ENCODE measurements at places on chromosomes 13 and 19.
A peak's percentile ranks its signal among the peaks of the same experiment; 100 is the strongest.

DNA sequence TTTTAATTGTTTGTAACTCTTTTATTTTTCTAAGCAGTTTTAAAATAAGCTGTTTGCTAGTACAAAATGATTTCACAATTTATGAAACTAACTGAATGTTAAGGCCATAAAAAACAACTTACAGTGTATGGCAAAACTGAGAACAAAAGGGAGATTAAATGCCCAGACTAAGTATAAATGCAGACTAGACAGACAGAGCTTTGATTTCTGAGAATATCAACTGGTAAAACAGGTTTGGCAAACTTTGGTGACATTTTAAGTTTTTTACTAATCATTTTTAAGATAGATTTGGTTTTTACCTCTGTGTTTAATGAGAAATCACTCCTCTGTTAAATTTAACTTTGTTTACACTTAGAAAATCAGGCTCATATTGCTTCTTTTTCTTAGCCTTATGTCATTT is 127.5 kb upstream of the KLF5 start:
- no peak for DNase-seq

GRCh38 chr13:89891416-89891815 is 1456.1 kb upstream of the MIR17HG start:
- no peak for DNase-seq

DNA sequence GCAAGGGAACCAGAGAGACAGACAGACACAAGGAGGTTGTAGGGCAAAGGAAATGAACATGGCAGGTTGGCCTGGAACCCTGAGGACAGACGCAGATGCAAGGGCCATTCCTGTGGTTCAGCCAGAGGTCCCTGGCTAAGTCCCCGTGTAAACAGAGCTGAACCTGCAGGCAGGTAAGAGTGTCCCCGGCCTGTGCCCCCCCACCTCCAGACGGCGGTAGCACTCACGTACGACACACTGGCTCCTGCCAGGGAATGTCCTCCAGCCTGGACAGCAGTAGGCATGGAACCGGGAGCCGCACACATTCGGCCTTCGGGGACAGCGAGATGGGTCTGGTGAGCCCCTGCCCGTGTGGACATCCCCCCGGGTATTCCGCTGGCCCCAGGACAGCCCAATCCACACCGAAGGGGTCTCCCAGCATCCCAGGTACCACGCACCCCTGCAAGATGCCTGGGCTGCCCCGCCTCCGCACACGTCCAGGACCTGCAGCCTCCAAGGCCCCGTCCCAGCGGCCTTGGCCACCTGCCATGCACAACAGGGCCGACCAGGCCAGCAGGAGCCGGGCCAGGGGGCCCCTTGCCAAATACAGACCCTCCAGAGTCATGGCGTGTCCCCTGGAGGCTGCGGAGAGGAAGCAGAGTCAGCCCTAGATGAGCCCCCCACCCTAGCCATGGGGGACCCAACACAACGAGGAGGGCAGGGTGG is 2.4 kb downstream of the FBN3 start:
- no peak for DNase-seq

DNA sequence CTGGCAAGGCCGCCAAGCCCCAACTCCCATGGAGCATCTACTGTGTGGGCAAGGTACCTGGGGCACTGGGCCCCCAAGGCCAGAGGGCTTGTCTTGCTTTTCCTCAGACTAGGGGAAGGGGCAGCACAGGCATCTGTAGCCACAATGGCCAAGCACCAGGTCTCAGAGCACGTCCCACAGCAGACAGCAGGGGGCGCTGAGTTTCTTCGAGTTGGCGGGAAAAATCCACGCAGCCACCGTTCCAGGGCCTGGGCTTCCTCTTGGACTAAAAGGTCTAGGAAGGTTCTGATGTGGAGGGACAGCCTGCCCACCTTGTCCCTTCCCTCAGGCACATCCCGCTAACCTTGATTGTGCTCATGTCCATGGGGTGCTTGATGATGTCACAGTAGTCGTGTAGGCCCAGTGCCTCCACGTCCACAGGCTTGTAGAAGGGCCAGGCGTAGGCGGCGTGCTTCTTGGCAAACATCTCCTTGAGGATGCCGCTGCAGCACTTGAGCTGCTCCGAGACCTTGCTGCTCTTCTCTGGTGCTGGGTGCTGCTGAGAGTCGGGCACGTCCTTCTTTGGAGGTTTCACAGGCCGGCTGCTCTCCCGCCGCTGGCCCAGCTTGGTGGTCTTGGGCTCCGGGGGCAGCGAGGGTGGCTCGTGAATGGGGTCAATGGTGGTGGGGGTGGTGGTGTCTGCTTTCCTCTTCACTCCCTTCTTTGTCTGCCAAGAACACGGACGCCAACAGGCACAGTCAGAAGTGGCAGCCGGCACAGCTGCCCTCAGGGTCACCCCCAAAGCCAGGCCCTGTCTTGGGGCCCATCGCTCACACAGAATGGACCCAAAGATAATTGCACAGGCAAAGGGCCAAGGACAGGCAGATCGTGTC is 32.0 kb upstream of the EPHX3 start:
- DNase-seq, result no peak

DNA sequence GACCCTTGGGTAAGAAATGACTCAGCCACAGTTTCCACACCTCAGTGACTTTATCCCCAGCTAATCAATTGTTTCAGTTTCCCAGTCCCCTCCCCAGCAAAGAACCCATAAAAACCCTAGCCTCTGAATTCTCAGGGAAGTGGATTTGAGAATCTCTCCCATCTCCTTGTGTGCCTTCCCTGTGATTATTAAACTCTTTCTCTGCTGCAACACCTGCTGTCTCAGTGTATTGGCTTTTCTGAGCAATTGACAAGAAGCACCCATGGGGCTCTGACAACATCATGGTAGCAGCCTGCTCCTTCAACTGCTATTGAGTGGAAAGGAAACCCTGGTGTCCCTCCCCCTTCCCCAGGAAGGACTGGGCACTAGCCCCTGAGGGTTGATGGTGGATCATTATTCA is 73.7 kb downstream of the UQCRFS1 start:
- DNase-seq, result no peak

DNA sequence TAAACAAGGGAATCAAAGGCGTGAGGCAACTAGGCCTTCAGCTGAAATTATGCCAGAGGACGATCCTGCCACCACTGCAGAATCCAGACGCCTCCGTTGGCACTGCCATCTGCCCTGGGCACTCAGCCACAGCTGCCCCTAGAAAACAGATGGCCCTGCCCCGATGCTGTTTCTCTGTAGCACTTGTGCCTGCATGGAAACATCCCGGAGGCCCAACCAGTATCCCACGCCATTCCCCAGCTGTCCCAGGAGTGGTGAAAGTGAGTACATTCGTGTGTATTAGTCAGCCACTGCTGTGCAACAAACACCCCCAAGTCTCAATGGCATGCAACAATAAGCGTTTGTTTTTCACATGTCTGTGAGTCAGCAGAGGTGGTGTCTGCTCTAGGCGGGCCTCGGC is 8.9 kb upstream of the CRTC1 start:
- DNase-seq, result no peak

GRCh38 chr13:114088234-114088633 is 44.2 kb downstream of the RASA3 start:
- no peak for DNase-seq

- no peak for DNase-seq
Measured at GRCh38 chr19:44615863-44616247, 2.5 kb downstream of the IGSF23 start.

DNA sequence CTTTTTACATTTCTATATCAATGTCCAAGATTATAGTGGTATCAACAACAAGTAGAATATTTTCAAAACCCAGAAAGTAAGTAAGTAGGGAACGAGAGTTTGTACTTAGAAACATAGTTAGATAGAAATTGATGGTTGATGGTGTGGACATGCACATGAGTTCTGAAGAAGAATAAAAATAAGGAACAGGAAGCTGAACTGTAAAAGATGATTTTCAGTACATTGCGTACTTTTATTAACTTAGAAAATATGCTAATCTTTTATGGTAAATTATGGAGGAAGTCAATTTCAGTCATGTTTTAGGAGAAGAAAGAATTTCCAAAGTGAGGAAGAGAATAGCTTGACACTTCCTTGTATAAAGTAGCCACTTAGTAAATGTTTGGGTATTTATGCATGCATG is 12.3 kb upstream of the GPR18 start:
- DNase-seq, result no peak

DNA sequence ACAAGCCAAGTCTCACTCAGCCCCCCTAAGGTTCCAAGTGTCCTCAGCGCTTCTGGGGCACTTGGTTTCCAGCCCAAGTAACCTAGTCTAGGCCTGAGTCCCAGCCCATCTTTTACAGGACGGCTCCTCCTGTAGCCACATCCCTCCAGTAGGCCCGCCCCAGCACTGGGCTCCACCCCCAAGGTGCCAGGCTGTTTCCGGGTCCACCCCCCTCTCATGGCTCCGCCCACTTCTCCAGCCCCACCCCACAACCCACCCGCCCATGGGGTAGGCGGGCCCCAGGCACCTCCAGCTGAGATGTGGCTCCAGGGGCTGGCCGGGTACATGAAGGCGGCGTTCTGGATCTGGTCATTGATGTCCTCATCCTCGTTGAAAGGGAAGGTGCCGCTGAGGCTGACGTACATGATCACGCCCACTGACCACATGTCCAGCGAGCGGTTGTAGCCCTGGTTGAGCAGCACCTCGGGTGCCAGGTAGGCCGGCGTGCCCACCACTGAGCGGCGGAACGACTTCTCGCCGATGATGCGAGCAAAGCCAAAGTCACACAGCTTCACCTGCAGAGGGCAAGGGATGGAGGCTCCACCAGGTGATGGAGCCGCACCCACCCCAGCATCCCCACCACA is 17.2 kb upstream of the DACT3 start:
- DNase-seq, result no peak

- no peak for DNase-seq
Measured at GRCh38 chr19:48274173-48274572, 4.3 kb downstream of the ZNF114 start.

DNA sequence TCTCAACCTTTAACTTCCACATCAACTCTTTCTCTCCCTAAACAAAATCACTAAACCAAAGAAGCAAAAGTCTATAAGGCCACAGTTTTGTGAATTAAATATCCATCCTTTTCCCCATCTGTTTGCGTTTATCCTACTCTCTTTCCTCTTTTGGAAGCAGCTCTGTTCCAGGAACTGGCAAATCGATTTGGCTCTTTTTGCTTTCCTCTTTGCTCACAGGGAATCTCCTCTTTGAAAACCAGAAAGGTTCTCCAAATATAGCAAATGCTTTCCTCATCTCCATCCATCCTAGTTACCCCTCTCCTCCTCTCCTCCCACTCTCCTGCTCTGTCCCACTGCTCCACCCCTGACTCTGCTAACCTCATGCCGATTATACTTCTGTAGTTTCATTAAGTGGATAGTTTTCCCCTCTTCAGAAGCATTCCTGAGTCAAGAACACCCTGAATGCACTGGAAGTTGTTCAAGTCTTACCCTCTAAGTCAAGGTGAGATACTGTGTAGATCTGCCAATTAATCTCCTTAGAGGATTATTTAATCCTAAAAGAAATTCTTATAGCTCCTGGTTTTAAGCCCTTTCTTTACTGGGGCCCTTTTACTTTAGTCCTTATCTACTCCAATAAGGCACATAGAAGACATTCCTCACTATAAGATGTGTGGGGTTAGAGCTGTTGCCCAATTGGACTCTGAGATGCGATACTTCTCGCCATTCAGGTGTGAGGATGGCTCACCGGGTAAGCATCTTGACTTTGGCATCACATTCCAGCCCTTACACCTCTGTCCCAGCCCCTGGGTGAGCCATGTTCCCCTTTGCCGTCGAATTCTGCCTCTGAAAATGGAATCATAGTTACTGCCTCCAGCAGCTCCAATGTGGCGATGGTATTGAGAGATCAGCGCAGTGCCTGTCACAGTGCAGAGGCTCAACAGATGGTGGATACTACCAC is 67.6 kb downstream of the COL4A2 start:
- DNase-seq, result no peak

DNA sequence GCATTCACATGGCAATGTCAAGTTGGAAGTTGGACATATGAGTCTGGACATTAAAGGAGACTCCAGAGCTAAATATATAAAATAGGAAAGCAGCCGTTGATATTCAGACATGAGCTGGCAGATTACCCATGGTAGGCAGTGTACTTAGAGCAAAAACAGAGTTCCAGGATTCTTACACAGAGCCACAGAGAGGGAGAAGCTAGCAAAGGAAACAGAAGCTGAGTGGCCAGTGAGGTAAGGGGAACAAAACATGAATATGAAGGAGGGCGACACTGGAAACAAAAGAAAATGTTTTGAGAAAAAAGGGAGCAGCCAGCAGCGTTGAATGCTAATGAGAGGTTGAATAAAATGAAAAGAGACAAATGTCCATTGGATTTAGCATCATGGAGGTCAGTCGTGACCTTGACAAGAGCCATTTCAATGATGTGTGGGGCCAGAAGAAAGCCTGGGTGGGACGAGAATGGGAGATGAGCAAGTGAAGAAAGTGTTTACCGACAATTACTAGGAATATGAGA is 198.4 kb downstream of the POU4F1 start:
- no peak for DNase-seq

- no peak for DNase-seq
Measured at GRCh38 chr19:28862238-28862637, 350.7 kb downstream of the UQCRFS1 start.

GRCh38 chr13:30132623-30133553 is 174.5 kb downstream of the KATNAL1 start:
- DNase-seq, result peak; percentile 28

DNA sequence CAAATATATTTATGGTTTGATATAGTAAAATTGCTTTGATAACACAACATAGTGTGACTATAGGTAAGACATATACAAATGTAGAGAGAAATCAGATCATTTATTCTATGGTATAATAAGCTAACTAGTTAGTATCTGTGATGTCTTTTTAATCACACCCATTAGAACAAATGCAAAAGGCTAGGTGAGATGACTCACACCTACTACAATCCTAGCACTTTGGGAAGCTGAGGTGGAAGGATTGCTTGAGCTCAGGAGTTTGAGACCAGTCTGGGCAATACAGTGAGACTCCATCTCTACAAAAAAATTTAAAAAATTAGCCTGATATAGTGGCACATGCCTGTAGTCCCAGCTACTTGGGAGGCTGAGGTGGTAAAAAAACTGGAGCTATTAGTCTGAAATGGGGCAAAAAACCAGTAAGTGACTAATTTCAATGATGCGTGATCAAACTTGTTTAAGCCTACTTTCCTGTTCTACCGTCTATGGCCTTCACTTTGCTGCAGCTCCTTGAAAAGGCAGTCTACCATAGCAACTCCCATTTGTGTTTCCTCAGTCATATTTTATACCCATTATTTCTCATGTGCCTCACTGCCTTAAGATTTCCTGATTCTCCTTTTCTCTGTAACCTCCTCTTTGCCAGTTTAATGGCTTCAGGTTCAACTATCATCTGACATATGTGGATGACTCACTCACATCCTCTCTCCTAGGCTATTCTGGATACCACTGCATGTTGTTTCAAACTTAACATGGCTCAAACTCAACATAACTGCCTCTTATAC is 12.5 kb downstream of the ALG5 start:
- DNase-seq, result no peak

DNA sequence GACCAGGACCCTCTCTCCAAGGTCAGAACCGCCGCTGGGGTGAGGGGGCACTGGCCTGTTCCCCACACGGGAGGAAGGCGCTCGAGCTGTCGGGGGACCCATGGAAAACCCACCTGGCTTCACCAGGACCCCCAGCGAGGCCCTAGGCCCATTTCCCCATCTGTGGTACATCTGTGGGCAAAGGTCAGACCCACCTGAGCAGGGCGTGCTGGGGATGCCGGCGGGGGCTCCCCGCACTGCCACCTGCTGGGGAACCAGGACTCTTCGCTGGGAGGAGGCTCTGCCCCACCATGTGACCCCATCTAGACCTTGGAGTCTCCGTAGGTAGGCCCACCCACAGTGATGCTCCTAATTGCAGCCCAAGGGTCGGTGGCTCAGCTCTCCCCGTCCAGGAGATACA is 511 bp downstream of the WDR88 start:
- no peak for DNase-seq

- DNase-seq, result no peak
Measured at GRCh38 chr13:38180126-38180525, 169.5 kb upstream of the UFM1 start.

- DNase-seq, result no peak
Measured at GRCh38 chr13:46679369-46680120, 117.4 kb downstream of the ESD start.
